T-helper 2 cell treated with Interferon-gamma antibody and Interleukin-4, amounts not matched to agents 5 μg/mL and 100 μg/mL, for 36 hours (primary cell): ENCODE measurements at places on chromosomes 6 and 20.

DNA sequence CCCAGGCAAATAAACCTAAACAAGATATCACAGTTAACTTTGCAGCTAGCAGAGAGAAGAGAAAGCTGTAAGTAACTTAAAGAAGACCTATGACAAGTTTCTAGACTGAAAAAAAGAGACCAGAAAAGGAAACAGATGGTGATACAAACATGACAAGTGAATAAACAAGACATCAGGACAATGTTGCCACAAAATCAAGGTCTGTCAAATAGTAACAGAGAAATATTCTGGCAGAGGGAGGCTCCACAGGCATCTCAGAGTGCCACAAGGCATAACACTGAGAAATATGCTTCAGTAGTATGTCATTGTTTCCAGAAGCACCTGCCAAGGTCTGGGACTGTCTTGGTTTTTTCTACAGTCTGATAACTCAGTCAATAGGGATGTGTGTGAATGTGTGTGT, 332.2 kb downstream of the KHDRBS2 start:
- H3K36me3 ChIP-seq: no peaks in the 10 kb centered on the region
- DNase-seq: no peak
- no peaks in the 10 kb centered on the region for H3K27me3 ChIP-seq
- no peak overlapping the region for H3K4me3 ChIP-seq

- H3K36me3 ChIP-seq: no peaks in the 10 kb centered on the region
- no peak overlapping the region for H3K4me3 ChIP-seq
Measured at GRCh38 chr6:127366282-127367022, 23.0 kb upstream of the ECHDC1 start.

GRCh38 chr6:161137839-161138542, 135.9 kb downstream of the AGPAT4 start:
- H3K27ac ChIP-seq: no peak overlapping the region
- H3K4me1 ChIP-seq: no peaks in the 10 kb centered on the region
- H3K27me3 ChIP-seq: no peaks in the 10 kb centered on the region
- DNase-seq: no peak

DNA sequence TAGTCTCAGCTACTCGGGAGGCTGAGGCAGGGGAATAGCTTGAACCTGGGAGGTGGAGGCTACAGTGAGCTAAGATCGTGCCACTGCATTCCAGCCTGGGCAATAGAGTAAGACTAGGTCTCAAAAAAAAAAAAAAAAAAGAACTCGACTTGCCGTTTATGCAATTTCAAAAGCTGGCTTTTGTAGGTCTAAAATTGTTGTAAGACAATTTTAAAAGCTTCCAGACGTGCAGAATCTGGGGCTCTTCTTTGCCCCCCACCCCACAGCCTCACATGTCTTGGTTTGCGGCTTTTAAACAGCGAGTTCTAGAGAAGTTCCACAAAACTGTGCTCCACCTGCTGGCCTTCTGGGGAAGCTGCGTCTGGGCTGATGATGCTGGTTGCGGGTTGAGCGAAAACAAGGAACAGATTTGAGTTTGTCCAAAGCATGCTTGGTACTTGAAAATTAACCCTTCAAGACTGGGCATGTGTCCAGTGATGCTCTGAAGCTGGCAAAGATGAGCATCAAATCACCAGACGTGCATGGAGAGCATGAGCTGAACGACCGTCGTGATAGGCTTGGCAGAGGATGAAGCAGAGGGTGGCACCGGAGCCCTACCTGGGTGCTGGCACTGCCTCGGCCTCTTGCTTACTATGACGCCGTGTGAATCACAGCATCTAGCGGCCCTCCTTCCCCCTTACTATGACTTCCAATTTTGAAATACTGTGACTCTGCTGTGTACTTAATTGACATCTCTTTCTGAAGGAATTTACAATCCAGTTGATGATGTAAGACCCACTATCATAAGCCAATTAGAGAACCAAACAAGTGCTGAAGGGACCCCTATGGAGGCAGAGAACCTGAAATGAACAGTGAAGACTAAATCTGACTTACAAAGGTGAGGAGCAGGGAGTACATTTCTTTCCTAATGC, 171.4 kb downstream of the GMPR start:
- H3K27ac ChIP-seq: peak overlapping the region; percentile 52
- H3K4me1 ChIP-seq: peaks cover 59% of the 10 kb centered on the region
- no peaks in the 10 kb centered on the region for H3K27me3 ChIP-seq
- peak; percentile 48 for DNase-seq

DNA sequence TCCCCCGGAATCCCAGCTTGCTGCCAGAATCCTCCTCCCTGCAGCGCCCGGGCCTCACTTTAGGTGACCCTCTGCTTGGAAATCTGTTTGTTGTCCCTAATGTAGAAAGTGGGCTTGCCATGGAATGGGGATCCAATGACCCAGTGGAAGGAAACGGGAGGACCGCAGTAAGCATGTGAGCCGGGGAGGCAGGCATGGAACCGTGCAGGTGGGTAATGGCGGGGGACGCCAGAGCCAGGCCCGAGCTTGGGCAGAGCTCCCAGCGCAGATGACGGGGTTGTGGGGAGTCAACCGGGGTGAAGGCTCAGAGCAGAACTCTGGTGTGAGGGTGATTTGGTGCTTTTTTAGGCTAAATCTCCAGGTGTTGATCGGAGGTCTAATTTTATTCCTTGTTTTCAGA, 188.3 kb downstream of the QKI start:
- no peaks in the 10 kb centered on the region for H3K27me3 ChIP-seq
- H3K27ac ChIP-seq: no peak overlapping the region
- no peak overlapping the region for H3K4me3 ChIP-seq
- H3K4me1 ChIP-seq: no peaks in the 10 kb centered on the region

DNA sequence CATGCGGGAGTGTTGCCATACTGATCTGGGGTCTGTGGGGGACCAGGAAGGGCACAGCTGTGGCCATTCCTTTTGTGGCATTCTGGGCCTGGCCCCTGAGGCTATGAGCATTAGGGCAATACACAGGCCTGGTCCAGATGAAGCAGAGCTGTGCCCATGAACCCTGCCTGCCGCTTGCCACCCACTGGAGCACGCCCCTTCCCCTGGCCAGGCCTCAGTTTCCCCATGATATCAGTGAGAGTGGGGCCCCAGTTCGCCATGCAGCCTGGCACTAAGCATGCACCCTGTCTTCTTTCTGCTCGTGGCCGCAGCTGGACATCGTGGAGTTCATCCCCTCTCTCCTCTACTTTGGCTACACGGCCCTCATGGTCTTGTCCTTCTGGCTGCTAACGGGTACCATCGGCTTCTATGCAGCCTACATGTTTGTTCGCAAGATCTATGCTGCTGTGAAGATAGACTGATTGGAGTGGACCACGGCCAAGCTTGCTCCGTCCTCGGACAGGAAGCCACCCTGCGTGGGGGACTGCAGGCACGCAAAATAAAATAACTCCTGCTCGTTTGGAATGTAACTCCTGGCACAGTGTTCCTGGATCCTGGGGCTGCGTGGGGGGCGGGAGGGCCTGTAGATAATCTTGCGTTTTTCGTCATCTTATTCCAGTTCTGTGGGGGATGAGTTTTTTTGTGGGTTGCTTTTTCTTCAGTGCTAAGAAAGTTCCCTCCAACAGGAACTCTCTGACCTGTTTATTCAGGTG, 42.4 kb downstream of the PLAGL2 start:
- H3K27me3 ChIP-seq: no peaks in the 10 kb centered on the region
- no peak for DNase-seq
- peaks cover 30% of the 10 kb centered on the region for H3K36me3 ChIP-seq
